CD4-positive, alpha-beta T cell (primary cell): ENCODE measurements at places on chromosomes 11 and 22.

DNA sequence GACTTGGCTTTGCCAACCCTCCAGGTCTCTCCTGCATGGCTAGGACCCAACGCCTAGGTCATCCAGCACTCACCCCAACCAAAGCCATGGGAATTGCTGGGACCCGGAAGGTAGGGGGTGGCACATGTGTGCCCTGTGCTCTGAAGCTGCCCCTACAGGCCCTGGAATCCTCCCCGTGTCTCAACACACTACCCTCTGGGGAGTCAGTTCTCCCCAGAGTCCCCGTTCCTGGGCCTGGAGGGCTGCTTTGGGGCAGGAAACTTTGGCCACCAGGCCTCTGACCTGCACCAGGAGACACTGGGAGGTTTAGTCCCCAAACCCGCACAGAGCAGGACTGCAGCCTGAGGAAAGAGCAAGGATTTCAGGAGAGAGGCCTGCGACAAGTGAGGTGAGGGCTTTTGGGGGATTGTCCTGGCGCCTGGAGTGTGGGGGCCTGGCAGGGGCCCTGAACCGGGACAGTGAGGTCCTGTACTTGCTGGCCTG, 495 bp upstream of the IFITM1 start:
- H3K36me3 ChIP-seq = peaks cover 15% of the 10 kb centered on the region
- H3K27me3 ChIP-seq = no peaks in the 10 kb centered on the region
- peak overlapping the region; percentile 93 for H3K27ac ChIP-seq
- no peak for DNase-seq
- peaks cover 57% of the 10 kb centered on the region for H3K4me1 ChIP-seq
- peak overlapping the region; percentile 90 for H3K4me3 ChIP-seq

- H3K36me3 ChIP-seq = no peaks in the 10 kb centered on the region
- H3K27ac ChIP-seq = no peak overlapping the region
- no peaks in the 10 kb centered on the region for H3K4me1 ChIP-seq
- no peak for DNase-seq
- no peak overlapping the region for H3K4me3 ChIP-seq
Observed at GRCh38 chr11:33585586-33586209, 114.9 kb downstream of the C11orf91 start.

- H3K27ac ChIP-seq = no peak overlapping the region
- H3K27me3 ChIP-seq = no peaks in the 10 kb centered on the region
- H3K4me3 ChIP-seq = no peak overlapping the region
- DNase-seq = no peak
- H3K4me1 ChIP-seq = no peaks in the 10 kb centered on the region
- no peaks in the 10 kb centered on the region for H3K36me3 ChIP-seq
Observed at GRCh38 chr11:24615451-24616160, 118.8 kb downstream of the LUZP2 start.

DNA sequence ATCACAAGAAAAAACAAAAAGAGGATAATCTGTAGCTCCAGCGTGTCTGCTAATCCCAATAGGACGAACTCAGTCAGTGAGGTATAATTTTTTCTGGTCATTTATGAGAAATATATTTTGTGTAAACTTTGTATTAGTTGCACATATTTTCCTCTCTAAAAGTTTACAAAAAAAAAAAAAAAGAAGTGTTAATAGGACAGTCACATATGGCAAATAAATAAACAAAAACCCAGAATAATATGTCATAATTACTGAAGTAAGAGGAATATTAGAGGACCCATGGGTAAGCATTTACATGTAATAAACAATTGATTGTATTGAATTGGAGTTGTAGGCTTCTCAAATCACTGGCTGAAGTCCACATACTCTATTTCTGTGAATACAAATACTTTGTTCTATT, at the start of gene OR5F1:
Gene OR5F1, minus strand, starts transcription at position 101 of the 400 bp plus-strand sequence. Its CDS starts 0 bp downstream, at position 101.
- H3K4me1 ChIP-seq = no peaks in the 10 kb centered on the region
- no peak within 1 kb of the TSS for H3K27ac ChIP-seq
- no peak within 1 kb of the TSS for H3K4me3 ChIP-seq
- H3K27me3 ChIP-seq = no peaks in the 10 kb centered on the region
- no peak for DNase-seq

- no peak overlapping the region for H3K4me3 ChIP-seq
- H3K27ac ChIP-seq = no peak overlapping the region
- H3K4me1 ChIP-seq = no peaks in the 10 kb centered on the region
- no peak for DNase-seq
- no peaks in the 10 kb centered on the region for H3K36me3 ChIP-seq
Observed at GRCh38 chr11:57395905-57396623, 5.6 kb upstream of the PRG2 start.

DNA sequence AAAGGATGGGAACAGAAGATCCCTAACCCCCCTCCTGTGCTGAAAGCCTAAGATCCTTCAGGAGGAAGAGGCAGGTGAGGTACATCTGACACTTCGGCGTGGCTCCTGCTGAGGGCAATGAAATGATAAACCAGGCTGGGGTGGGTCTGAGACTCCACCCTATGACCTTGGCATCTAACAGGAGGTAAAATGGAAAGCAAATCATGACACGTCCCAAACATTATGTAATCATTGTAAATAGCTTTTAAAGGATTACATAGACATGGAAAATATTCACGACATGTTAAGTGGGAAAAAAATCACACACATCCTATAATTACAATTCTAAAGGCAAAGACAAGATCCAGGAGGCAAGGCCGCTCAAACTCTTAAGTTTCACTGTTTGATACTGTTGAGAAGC, 70.5 kb downstream of the LINC01488 start:
- no peak for DNase-seq
- no peaks in the 10 kb centered on the region for H3K27me3 ChIP-seq
- H3K4me1 ChIP-seq = peaks cover under 1% of the 10 kb centered on the region
- no peak overlapping the region for H3K4me3 ChIP-seq
- H3K27ac ChIP-seq = no peak overlapping the region

DNA sequence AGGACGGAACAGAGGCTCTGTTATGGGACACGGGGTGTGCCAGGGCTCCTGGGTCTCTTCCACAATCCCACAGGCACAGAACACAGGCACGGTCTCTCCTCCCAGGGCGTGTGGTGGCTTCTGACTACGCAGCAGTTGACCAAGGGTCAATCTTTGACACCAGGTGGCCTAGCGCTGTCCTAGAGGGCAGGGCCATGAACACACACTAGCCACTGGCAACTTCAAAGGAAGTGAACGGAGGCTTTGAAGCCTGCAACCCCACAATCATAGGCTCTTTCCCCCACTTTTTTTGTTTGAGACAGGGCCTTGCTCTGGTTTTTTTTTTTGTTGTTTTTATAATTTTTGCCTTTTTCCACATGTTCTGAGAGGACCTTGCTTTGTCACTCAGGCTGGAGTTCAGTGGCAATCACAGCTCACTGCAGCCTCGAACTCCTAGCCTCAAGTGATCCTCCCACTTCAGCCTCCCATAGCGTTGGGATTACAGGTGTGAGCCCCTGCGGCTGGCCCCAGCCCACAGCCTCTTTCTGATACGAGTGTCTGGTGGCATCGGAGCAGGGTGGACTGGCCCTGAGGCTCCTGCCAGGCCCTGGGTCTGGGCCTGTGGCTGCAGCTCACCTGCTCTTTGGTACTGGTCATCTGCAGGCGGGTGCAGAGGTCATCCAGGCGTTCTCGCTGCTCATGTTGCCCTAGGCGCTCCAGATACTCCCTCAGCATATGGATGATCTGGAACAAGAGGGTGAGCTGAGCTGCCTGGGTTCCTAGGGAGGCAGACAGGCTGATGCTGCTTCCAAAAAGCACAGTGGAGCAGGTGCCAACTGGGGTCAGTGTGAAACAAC, 9.1 kb downstream of the GALR3 start:
- peaks cover 49% of the 10 kb centered on the region for H3K36me3 ChIP-seq
- H3K4me1 ChIP-seq = no peaks in the 10 kb centered on the region
- H3K27ac ChIP-seq = no peak overlapping the region
- H3K27me3 ChIP-seq = no peaks in the 10 kb centered on the region
- H3K4me3 ChIP-seq = no peak overlapping the region

DNA sequence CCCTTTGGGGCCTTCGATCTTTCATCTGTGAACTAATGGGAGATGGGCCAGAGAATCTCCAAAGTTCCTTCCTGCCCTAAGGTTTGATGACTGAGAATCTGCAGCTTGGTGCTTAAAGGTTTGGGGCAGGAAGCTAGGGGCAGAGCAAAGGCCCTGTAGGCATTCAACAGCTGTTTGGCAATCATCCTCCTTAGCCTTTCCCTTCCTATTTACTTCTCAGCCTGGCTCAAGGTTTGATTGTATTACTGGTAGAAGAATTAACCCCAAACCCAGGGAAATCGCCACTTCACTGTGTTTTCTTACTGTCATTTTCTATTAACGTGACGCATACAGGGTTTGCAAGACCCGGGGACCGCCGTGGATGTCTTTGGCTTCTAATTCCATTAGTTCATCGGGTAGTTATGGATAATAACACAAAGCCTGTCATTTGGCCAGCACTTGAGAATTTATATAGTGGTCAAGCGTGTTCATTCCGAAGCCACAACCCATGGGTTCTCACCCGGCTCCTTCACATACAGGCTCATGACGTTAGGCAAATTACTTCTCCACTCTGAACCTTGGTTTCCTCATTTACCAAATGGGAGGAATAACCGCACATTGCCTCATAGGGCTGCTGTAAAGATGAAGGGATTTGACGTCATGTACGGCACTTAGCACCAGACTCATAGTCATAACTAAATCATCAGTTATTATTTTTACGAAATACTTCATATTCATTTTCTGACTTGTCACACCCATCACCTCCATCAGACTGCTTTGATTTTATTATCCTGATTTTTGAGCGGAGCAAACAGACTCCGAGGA, 158.1 kb downstream of the FBXO7 start:
- no peak for DNase-seq
- no peaks in the 10 kb centered on the region for H3K27me3 ChIP-seq
- no peak overlapping the region for H3K4me3 ChIP-seq
- H3K36me3 ChIP-seq = no peaks in the 10 kb centered on the region
- H3K4me1 ChIP-seq = no peaks in the 10 kb centered on the region

DNA sequence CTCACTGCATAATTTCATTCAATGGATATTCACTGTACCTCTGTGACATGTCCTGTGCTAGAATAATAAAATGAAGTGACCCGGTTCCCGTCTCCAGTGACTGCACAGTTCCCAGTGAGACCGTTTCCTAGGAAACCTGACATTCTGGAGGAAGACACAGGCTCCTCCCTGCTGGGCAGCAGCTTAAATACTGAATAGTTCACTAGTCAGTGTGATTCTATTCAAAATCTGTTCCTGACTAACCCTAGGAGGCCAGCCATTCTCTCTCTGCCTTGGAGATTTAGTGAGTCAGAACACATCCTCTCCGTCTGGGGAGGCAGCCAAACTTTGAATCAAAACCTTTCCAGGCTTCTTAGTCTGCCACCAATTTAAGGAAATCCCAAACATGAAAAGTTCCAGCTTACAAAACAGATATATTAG, 11.3 kb downstream of the TRIM66 start:
- no peaks in the 10 kb centered on the region for H3K27me3 ChIP-seq
- DNase-seq = no peak
- no peaks in the 10 kb centered on the region for H3K4me1 ChIP-seq
- H3K4me3 ChIP-seq = no peak overlapping the region

DNA sequence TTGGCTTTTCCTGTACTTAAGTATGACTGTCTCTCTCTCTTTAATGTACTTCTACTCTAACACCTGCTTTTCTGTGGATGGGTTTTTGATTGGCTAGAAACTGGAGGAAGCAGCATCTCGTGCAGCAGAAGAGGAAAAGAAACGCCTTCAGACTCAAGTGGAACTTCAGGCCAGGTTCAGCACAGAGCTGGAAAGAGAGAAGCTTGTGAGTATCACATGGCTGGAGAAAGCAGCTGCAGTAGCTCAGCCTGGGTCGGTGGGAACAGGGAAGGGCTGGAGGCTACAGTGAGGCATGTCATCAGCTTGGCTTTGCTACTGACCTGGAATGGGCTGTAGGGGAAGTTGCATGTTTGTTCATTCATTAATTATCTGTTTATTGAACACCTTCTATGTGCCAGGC, 74.2 kb downstream of the SWAP70 start:
- no peaks in the 10 kb centered on the region for H3K27me3 ChIP-seq
- peaks cover 7% of the 10 kb centered on the region for H3K36me3 ChIP-seq
- no peaks in the 10 kb centered on the region for H3K4me1 ChIP-seq
- H3K4me3 ChIP-seq = no peak overlapping the region

DNA sequence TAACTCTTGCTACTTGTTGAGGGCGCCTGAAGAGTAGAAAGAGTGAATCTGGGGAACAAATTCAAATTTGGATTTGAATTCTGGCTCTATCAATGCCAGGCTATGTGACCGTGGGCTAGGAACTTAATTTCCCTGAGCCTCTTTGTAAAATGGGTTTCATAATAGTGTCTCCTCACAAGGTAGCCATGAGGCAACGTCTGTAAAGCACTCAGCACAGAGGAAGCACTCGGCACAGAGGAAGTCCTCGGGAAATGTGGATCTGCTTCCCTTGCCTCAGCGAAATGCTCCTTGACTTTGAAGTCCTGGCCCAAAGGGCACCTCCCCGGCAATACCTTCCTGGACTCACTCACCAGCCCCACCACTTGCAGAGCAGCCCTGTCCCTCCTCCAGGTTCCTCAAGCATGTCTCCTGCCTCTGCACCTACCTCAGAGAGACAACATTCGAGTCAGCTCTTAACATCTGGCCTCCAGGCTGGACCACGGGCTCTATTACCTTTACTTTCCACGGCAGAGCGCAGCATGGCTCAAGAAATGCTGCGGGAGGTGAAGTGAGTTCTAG, 17.7 kb downstream of the CD6 start:
- H3K36me3 ChIP-seq = peaks cover 62% of the 10 kb centered on the region
- DNase-seq = no peak
- no peak overlapping the region for H3K4me3 ChIP-seq
- no peaks in the 10 kb centered on the region for H3K27me3 ChIP-seq
- H3K27ac ChIP-seq = peak overlapping the region; percentile 95

DNA sequence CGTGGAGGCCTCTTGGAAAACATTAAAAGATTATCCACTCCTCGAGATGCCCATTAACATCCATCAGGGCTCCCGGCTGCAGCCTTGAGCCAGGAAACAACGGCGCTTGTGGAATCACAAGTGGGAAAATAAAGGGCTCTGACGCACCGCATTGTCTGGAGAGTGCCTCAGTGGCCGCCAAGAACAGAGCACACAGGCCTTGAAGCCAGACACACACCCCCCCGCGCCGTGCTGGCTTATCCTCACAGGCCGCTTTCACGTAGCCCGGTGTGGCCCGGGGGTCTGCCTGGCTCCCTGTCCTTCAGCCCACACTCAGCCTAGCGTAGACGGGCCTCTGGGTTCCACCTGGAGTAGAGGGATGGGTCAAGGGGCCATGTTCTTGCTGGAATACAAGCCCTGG, 1020.5 kb downstream of the BRD1 start:
- H3K27ac ChIP-seq = no peak overlapping the region
- DNase-seq = no peak
- H3K4me3 ChIP-seq = no peak overlapping the region
- no peaks in the 10 kb centered on the region for H3K27me3 ChIP-seq

DNA sequence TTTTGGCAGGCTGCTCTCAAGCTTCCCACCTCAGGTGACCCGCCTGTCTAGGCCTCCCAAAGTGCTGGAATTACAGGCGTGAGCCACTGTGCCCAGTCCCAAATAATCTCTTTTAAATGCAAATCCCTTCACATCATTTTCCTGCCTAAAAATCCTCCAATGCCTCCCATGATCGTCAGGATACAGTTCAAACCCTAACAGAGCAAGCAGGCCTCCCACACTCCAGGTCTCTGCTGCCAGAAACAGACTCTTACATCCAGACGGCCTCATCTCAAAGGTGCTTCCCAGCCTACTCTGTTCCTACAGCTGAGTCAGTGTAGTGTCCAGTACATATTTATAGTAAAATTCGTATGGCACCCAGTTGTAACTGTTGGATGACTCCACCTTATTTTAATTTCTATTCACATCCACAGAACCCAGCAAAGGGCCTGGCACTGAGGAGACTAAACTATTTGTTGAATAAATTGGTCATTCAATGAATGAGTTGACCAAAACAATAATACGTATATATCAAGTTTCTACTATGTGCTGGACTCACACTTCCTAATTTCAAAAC, 8.2 kb downstream of the SIRT3 start:
- no peak overlapping the region for H3K4me3 ChIP-seq
- no peak for DNase-seq
- H3K27ac ChIP-seq = no peak overlapping the region
- no peaks in the 10 kb centered on the region for H3K4me1 ChIP-seq
- peaks cover 19% of the 10 kb centered on the region for H3K36me3 ChIP-seq
